CD8-positive, alpha-beta memory T cell (primary cell): ENCODE measurements at places on chromosomes 12 and 14. TPM values are rescaled to one million over a fixed set of nuclear protein-coding genes. Genes with fewer than 3 reads are reported as not detected.

Gene SPRYD4
- 3.9 TPM for total RNA-seq

DNA sequence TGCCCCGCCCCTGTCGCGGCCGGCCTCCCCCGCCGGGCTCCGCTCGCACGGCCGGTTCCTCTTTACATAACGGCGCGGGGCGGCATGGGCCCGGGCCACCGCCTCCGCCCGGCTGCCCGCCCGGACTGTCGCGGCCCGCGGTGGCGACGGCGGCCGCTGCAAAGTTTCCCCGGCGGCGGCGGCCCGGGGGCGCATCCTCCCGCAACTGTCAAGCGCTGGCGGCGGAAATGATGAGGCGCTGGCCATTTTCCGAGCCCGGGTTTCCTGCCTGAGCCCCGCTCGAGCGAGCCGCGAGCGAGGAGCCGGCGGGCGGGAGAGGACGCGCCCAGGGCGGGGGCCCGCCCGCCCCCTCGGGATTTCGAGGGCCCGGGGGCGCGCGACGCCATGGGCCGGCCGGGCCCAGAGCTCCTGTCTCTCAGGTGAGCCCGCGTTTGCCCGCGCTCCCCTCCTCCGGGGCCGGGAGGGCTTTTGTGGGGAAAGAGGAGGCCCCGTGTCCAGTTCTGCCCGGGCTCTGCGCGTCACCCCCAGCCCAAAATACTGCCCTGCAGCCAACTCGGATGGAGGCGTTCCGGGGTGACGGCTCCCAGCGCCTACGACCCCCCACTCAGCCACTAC, at the start of gene SH2B3:
Gene SH2B3 (plus strand): TSS at position 65 of the 615 bp plus-strand sequence. CDS start 12,223 bp downstream, outside the sequence.
- DNase-seq = peak; percentile 91

Gene TBX3
- not detected for total RNA-seq

Gene DLGAP5
- 36.0 TPM for total RNA-seq

DNA sequence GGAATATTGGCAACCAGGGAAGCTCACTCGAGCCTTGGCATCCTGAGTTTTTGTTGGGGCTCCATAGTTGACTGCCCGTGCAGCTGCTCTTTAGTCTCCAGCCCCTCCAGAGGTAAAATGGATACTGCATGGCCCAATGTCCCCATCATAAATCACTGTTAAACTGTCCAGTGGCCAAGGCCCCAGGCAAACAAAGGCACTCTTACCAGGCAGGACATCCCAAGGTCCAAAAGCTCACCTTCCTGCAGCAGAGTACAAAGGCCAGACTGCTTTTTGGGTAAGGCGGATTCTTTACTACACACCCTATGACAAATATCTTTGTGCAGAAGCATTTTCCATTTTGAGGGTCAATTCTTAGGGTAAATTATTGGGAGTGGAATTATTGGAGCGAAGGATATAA, 81.1 kb downstream of the GPATCH2L start:
- no peak for DNase-seq

Gene GLT8D2
- 0.11 TPM for total RNA-seq

DNA sequence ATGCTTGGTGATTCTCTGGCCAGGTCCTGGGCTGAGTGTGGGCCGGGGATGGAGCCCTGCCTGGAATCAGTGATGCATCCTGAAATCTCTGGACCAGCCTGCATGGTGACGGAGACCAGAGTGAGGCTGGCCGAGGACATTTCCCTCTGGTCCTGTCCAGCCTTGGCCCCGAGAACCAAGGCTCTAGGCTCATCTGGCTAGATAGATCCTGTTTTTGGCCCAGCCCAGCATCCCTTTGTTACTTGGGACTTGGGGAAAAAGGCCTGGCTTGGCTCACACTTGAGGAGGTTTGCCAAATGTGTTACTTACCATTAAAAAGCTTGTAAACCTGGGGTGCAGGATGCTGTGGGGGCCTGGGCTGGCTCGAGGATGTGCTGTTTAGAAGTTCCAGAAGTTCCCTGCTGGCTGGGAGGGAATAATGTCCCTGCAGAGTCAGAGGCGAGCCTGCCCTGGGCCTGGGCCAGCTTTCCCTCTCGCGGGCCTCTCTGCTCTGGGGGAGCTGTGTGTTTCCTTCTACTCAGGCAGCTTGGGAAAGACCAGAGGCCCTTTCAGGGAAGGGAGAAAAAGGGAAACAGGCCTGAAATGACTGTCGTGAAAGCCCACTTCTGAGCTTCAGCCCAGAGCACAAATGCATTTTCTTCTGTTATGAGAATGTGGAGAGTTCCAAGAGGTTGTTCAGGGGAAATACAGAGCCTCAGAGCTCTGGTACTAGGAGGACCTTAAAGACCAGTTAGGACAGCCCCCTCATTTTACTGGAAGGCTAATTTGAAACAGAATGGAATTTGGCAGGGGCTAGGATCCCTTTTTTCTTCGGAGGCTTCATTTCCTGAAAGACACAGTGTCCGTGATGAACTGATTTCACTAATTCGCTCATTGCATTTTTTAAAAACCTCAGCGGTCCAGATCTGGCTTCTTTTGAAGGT, 47.2 kb upstream of the CTDSP2 start:
- no peak for DNase-seq

Gene CACNA1C
- 0.04 TPM for total RNA-seq

DNA sequence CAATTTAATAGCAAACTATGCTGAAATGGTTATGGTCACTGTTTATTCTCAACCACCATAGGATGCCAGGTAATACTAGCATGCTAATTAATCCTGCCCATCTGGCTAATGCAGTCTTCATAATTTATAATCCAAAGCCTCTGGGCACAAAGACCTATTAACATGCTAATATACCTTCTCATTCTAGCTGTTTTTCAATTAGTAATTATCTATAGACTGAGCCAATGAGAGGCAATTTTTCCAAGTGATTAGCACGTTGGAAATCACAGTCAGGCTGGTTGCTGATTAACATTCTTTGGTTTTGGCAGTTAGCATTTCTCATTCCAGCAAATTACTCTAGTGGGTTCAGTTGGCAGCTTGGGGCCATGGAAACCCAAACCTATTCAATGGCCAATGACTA, 357.2 kb downstream of the SEC23A start:
- DNase-seq = no peak

- DNase-seq = no peak
Measured at GRCh38 chr12:2649201-2650030, 145.4 kb upstream of the FKBP4 start.

Gene HOTAIR
- not detected for total RNA-seq

Gene FAIM2
- 0.39 TPM for total RNA-seq

Gene GLIPR1
- 22.8 TPM for total RNA-seq

Gene TAS2R42
- not detected for total RNA-seq

DNA sequence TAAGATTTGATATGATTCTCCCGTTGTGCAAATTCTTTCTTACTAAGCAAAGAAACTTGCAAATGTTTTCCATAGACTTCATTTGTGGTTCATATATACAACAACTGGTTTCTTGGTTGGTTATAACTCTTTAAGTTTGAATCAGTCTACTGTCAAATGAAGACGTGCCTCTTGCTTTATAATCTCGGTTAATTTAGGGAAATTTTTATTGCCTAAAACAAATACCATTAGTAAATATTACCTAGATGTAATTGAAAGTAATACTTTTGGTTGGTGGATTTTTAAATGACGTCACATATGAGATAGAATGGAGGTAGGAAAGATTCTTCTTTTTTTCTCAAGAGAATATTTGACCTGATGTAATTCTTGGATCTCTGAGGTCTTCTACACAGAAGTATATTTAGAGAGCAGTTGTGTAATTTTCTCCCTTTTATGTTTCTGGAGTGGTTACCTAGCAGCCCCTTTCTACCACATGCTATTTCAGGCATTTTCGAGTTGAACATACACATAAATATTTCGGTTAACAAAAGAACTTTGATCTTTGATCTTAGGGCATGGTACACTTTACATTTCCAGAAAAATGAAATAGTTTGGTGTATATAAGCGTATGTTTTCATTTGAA, 1.7 kb downstream of the ATF7IP start:
- DNase-seq = peak; percentile 74

DNA sequence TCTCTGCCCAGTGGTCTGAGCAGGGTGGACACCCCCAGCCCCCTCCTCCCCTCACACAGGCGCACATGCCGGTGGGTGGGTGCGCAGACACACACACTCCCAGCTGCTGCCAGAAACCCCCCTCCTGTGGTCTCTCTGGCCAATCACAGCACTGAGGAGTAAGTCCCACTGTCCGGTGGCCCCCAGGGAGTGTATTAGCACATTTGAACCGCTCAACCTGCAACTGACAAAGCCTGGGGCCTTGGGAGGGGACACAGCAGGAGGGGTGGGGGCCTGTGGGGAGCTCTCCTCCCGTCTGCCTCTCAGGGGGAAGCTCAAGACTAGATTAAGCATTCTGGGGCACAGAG, 11.7 kb downstream of the FIGNL2 start:
- no peak for DNase-seq

DNA sequence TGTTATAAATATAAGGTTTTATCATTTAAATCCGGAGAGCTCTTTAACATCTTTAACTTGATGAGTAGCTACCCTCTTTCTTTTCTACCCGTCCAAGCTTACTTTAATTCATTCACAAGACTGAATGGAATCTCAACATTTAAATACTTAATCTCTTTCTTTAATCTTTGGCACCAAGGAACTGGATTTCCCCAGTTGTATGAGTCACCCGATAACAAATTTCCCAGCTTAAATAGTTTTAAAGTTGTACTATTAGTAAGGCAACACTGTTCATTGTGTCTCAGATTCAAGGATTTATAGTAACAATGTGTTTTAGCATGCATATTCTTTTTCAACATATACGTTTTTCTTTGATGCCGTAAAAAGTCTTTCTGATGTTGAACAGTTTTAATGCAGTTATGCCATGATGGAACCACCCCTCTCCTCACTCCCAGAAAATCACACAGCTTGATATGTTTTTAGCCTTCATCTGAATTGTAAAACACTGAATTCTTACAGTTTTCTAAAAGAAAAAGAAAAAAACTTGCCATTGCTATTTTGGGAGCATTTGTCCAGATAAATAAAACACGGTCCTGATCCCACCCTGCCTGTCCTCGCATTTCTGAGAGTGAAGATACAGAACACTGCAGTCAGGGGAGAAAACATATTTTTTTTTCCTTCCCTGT, 16.0 kb upstream of the LRP6 start:
- no peak for DNase-seq

Gene INSM2
- total RNA-seq = not detected

DNA sequence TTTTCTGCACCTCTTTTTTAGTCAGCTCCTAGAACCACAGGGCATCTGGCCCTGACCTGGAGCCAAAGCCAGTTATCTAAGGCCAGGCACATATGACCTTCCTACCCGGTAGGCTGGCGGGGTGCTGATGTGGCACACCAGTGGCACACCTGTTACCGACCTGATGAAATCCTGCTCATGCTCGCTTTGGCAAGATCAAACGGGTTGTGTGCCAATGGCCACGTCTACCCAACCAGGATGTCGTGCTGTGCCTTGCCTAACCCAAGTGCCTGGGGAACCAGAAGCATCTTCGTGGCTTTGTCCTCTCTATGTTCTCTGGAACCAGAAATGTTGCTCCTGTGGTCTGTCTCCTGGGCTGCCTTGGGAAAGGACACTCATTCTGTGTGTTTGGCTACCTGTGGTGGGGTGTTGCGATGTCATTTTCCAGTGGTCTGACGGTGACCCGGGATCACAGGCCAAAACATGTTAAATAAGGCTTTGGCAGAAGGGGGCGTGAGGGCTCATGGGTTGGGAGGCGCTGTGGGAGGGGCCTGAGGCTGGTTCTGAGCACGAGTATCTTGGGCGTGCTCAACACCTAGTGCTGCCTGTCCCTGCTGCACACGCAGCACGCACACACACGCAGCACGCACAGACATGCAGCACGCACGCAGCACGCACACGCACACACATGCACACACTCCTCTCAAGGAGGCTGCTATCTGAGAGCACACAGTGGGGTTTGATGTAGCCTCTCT, 27.9 kb downstream of the CCNK start:
- DNase-seq = no peak

DNA sequence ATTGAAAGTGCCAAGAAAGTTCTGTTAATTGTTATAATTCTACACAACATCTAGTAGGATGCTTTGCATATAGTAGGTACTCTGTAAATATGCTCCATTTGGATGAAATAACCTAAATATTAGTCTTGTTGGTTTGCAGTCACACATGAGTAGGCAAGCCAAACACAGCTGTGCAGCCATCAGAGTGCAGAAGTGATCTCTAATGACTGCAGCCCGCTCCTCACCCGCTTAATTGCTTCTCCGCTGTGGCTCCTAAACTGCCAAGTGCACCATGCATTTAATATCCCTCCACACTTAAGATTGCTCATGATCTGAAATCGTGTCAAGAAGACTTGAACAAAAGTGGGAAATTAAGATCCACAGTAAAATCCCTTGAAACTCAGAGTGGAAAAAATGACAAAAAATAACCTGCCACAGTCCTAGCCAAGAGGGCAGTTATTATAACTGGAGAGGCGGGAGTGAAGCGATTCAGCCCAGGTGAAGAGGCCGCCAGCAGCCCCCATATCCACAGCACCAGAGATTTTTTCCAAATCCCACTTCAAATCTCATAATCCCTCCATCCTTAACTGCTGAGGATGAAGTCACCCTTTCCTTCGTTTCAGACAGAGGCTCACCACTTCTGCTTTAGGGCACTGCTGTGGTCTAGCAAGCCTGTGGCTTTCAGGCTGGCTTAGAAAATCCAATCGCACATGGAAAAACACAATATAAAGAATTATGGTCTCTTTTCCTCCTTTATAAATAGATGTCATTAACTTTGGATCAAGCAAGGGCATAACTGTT, 69.5 kb downstream of the TMEM30B start:
- no peak for DNase-seq

Gene HECTD4
- total RNA-seq = 32.8 TPM

DNA sequence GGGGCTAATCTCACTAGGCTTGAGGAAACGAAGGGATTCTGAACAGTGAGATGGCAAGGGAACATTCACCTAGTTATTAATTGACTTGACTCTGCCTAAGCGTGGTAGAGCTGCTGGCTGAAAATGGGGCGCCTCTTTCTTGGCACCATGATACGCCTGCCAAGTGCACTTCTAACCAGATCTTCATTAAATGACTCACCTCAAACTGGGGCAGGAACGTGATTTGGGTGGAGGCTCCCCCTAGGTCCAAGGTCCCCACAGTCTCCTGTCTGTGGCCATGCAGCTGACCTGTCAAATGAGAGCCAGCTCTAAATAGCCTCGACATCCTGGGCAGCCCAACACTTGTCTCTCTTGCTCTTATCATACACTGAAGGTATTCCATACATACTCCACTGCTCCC, 26.0 kb downstream of the COQ6 start:
- DNase-seq = no peak
